Stomach (tissue), 19 donors: ENCODE measurements at places on chromosomes 6 and 20. TPM values are rescaled to one million over a fixed set of nuclear protein-coding genes. Genes with fewer than 3 reads are reported as not detected.
A peak's percentile ranks its signal among the peaks of the same experiment; 100 is the strongest.

- H3K27me3 ChIP-seq = no peaks in the 10 kb centered on the region
- peak overlapping the region; percentile 55 for H3K4me3 ChIP-seq
- peaks cover 16% of the 10 kb centered on the region for H3K4me1 ChIP-seq
- DNase-seq = no peak
- H3K36me3 ChIP-seq = no peaks in the 10 kb centered on the region
Measured at GRCh38 chr20:43658069-43658722, 8.7 kb upstream of the MYBL2 start.

DNA sequence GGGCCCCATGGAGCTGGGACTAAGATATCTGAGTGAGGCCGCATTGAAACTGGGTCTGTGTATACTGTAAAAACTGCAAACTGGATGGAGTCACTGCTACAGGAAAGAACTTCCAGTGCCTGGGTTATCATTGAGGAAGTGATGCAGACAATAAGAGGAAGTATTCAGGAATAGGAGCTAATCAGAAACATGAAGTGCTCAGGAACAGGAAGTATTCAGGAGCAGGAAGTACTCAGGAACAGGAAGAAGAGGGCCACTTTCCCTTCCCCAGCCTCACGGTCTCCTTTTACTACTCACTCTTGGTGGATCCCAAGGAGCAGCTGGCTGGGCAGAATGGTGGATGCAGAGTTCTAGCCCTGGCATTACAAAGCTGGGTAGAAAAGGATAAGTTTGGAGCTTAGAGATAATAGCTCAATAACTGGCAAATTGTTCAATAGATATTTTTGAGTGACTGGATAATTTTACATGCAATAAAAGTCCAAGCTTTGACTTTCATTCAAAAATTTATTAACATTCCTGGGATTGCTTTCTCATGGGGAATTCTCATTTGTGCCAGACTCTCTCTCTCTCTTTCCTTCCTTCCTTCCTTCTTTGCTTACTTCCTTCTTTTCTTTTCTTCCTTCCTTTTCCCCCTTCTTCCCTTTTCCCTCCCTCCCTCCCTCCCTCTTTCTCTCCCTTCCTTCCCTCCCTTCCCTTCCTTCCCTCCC is 82.2 kb upstream of the PAX1 start:
- DNase-seq = no peak
- H3K36me3 ChIP-seq = no peaks in the 10 kb centered on the region
- H3K27me3 ChIP-seq = no peaks in the 10 kb centered on the region
- H3K27ac ChIP-seq = no peak overlapping the region
- H3K4me3 ChIP-seq = no peak overlapping the region

The RBCK1 gene
- 30.7 TPM for total RNA-seq

The BCLAF1 gene
- 159 TPM for total RNA-seq
